ENCODE measurements at places on chromosomes 5 and 9.

- no peak for DNase-seq
These were observed 209.4 kb downstream of the PIK3R1 start for GRCh38 chr5:68424799-68425537.

GRCh38 chr5:141476132-141476911 lies 556 bp downstream of the PCDHGC3 start:
- peak; percentile 92 for DNase-seq

DNA sequence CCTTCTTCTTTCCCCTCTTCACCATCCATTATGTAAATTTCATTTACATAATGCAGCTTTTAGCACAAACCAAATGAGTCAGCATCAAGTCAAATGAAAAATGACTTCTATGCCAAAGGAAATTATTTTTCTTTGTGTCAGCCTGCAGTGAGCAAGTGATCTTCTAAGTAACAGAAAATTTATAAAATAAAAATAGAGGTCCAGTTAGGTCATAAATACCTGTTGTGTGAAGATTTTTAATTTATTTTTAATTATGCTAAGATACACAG lies 16.7 kb upstream of the THG1L start:
- DNase-seq, result no peak

DNA sequence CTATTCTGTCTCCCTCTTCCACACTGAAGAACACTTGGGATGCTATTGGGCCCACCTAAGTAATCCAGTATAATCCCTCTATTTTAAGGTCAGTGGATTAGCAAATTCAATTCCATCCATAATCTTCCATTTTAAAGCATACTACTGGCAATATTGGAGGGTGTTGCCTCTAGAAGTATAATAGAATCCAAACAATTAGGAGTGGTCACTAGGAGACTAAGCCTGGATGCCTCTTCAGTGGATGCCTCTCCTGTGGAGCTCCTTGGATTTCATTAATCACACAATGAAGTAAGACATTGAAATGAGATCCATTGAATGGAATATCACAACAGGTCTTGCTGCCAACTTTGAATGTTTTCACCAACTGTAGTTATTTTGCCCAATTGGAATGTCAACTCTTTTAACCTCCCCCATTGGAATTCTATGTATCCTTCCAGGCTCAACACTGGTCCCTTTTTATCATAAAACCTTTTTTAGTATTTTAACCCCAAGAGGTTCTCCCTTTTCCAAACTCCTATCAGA lies 311.6 kb downstream of the PLK2 start:
- no peak for DNase-seq

- DNase-seq, result no peak
These were observed 9.3 kb upstream of the NR3C1 start for GRCh38 chr5:143412661-143413342.

Data from posterior vena cava (tissue), 2 donors.